IMR-90 (cell line): ENCODE measurements at places on chromosomes 6 and 20.

GRCh38 chr6:105560611-105561066 is 157.8 kb upstream of the PREP start:
- DNase-seq, result peak; percentile 72

- peak; percentile 5 for DNase-seq
These were observed 405.7 kb upstream of the CITED2 start for GRCh38 chr6:139779988-139780774.

- DNase-seq, result no peak
These were observed 52.6 kb downstream of the E2F3 start for GRCh38 chr6:20454204-20454824.

DNA sequence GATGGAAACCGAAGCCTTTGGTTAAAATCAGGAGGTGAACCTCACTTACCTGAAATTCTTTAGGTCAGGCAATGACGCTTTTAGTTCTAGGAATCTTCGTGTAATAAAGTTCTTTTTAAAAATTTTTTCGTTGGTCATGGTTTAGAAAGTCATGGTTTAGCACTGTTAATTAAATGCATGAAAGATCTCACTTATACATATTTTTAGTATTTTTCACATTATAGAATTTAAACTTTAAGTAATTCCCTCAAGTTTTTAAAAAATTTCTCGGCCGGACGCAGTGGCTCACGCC is 1.1 kb downstream of the DSE start:
- no peak for DNase-seq

- no peak for DNase-seq
These were observed 100.6 kb downstream of the PCSK2 start for GRCh38 chr20:17327185-17328148.

GRCh38 chr6:75283907-75284631 is 523 bp downstream of the TMEM30A start:
- peak; percentile 23 for DNase-seq

- DNase-seq, result no peak
These were observed 1.8 kb upstream of the MAP7 start for GRCh38 chr6:136552054-136552453.

DNA sequence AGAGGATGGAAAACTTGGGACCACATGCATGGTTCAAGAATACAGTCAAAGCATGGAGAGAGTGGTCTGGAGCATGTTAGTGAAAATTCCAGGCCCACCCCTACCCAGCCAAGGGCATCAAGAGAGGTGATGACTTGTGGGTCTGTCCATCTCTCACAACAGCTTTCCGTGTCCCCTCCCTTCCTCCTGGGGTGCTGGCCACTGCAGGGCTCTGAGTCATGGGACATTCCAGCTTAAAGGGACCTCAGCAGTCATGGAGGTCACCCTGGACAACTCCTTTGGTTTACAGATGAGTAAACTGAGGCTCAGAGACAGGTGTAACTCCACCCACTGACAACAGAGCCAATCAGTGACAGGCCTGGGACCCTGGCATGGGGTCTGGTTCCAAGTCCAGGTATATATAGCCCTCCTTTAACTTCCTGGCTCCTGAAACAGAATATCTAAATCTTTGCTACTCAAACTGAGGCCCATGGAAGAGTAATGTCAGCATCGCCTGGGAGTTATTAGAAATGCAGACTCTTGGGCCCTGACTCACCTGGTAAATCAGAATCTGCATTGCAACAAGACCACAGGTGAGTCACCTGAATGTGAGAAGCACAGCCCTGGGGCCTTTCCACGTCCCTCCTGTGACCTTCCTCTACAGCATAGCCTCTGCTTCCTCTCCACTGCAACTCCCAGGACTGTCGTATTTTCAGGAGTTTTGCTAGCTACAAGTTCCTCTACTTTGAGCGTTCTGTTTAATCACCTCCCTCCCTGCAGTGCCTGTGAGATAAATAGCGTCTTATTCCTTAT is 170.2 kb downstream of the ZDHHC14 start:
- DNase-seq, result no peak

DNA sequence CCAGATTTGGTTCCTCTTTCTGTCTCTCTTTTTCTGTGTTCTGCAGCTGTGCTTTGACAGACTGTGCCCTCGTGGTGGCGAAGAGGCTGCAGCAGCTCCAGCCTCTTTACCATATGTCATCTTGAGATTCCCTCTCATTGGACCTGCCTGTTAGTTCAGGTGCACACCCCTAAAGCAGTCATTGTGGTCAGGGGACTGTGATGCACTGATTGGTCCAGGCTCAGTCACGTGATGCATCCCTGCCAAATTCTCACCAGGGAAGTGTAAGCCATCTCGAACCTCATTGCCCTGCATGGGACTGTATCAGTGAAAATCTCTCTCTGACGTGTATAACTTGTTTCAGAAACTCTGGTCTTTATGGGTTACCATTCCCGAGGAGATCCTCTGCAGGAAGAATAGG is 160.3 kb downstream of the EYA2 start:
- DNase-seq, result no peak

- peak; percentile 17 for DNase-seq
These were observed 230.1 kb upstream of the SUPT3H start for GRCh38 chr6:45607798-45608197.

DNA sequence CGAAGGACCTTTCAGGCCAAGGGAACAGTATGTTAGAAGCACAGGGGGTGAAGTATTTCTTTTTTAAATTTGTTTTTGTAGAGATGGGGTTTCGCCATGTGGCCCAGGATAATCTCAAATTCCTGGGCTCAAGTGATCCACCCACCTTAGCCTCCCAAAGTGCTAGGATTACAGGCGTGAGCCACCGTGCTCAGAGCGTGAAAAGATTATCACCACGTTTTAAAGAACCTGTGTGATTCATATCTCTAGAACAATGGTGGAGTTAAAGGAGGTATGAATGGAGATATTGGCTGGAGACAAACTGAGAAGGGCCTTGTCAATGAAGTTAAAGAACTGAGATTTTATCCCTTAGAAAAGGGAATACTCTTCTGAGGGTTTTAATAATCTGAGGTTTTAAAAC is 9.7 kb downstream of the ASF1A start:
- DNase-seq, result no peak

DNA sequence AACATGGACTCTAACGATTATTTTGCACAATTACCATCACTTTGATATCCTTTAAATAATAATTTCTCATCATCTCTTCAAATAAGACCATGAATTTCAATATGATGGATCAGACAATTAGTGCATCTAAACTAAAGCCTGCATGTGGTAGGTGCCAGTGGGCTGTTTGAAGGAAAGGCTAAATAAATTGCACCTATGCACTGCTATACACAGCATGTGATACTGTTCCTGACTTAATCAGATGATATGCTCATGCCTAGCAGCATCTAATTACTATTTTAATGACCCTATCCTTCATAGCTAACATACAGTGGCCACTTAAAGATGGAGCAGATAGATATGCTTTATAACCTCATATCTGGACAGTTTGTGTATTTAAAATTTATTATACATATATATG is 731.6 kb upstream of the MANEA start:
- DNase-seq, result no peak

GRCh38 chr6:129120856-129121638 is 238.1 kb downstream of the LAMA2 start:
- no peak for DNase-seq

DNA sequence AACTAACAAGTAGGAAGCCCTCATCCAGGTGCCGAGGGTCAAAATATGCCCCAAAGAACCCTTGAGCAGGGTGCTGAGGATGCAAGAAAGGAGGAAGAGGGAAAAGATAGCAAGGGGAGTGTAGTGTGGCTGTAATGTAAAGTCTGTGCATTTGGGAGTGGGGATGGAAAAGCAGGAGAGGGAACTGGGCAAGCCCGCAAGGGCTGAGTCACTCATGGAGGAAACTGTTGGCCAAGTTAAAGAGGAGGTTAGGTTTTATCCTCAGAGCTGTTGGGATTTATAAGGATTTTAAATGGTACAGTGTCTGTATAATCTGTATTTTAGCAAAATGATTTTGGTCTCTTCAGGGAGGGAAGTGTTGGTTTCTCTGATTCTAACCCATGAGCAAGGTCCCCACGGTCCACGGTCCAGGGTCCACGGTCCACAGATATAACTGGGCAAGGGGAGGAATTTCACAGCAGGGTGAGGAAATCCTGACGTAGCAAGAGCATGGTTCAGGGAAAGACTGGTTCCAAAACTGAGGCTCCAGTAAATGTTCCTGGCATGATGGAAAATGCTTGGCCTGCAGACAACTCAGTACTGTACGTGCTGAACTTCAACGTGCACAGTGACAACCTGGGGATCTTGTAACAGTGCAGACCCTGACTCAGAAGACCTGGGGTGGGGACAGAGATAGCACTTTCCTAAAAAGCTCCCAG is 759.8 kb downstream of the PTPRT start:
- no peak for DNase-seq

DNA sequence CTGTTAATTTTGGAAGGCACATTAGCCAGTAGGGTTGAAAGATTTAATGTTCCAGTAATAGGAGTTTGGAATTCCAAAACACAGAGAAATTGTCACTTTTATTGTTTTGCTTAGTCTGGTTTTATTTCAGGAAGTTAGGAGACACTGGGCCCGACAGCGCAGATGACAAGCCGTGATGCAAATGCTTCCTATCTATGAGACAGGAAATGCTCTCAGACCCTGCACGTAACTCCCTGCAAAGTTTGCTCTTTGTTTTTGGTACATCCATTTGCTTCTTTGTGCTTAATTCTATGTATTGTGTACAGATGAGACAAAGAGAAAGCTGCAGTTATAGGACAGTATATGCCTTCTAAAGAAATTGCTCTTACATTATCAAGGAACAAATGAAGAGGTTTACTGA is 201.6 kb upstream of the SGK1 start:
- peak; percentile 51 for DNase-seq

DNA sequence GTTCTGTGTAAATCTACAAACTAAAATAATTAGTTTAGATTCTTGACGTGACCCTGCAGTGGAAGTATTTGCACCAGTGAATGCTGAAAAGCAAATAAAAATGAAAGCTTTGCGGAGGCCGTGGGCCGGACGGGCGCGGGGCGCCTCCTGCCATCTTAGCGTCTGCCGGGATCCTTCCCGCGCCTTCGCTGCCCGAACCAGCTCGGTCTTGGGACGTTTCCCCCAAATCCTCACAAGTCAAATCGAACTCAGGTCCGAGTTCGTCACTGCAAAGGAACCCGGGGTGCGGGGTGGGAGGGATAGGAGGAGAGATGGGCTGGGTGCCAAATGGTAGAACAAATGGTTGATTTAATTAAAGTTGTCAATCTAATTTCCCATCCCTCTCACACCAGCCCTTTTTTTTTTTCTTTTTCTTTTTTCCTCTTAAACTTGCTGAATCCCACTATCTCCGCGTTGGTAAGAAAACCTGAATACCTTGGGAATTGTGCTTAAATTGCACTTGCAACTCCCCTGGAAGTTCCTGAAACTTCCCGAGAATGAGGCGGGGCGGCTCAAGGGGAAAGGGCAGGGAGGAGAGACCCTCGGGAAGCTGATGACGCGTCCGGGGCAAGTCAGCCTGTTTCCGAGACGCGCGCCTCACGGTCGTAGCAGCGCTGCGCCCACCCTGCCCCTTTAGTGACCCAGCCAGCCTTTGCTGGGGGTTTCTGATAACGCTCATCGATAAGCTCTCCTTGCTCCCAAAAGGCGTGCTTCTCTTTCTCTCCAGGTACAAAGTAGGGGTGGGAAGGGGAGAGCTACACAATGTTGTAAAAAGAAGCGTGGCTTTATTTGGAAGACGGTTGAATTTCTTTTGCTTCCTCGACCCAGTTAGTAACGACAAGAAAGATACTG is 1.8 kb downstream of the GJA1 start:
- peak; percentile 40 for DNase-seq

DNA sequence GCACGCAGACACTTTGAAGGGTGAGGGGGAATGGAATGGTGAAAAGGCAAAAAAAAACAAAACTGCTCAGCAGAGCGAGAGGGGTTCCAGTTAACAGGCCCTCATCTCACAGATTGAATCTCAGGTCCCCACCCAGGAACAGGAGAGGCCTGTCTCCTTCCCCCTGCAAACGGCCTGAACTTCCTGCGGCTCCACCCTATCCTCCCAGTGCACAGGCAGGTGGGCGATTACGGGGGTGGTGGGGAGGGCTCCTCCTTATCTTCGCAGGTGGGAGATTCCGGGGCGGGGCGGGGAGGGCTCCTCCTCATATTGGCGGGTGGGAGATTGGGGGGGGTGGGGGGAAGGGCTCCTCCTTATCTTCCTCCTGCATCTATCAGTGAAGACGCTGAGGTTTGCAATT is 129.0 kb downstream of the SOX4 start:
- no peak for DNase-seq

- DNase-seq, result no peak
These were observed 129.7 kb upstream of the UFL1 start for GRCh38 chr6:96391776-96392360.

GRCh38 chr20:37902504-37903313 is at the start of gene VSTM2L:
TSS of gene VSTM2L (plus strand) at chr20:37903127. CDS start at chr20:37903351, 224 bp downstream.
- peak; percentile 47 for DNase-seq

DNA sequence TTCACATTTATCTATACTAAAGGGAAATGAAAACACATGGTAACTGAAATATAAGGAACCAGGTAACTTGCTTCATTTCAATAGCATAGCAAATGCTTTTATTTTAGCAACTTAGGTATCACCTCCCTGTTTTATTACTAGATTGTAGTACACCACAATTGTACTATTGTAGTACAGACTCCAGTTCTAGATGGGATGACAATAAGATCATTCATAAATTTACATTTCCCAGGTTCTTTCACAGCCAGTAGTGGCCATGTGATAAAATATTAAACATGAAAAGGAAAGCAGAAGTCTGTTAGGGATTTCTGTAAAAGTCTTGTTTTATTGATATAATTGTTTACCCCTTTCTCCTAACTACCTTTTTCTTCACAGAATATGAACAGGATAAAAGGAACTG is 97.2 kb downstream of the LMBRD1 start:
- no peak for DNase-seq

DNA sequence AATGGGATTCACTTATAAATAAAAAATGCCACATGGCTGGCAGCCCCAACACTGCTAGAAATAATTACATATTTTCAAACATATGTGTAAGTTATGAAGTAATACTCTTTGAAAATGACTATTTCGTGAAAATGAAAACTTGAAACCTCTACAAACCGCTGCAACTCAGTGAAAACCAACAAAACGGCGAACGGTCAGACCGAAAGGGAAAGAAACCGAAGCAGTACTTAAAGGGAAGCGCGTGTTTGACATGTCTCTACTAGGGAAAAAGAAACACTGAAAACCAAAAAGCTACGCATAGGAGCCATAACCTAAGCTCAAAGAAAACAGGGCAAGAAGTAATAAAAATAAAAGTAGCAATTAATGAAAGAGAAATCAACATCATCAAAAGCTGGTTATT is 121.0 kb upstream of the GGTLC1 start:
- DNase-seq, result no peak

GRCh38 chr20:15818651-15819071 is 754.6 kb downstream of the KIF16B start:
- DNase-seq, result no peak

DNA sequence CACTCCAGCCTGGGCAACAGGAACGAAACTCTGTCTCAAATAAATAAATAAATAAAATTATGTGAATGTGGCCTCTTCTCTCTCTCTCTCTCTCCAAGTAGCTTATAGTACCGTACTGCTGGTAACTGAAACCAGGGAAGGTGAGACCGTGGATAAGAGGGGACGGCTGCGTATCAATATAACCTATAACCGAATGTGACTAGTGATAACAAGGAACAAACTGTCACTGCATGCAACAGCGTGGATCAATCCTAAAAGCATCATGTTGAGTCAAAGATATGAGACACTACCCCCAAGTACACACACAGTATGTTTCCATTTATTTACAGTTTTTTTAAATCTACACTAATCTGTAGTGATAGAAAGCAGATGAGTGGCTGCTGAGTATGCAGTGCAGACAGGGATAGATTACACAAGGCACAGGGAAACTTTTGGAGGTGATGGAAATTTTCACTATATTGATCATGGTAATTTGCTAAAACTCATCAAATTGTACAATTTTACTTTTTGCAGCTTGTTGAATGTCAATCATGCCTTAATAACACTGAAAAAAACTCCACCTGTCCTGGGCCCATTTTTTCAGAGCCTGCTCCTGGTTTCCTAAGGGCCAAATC is 121.4 kb upstream of the ARMC2 start:
- no peak for DNase-seq
